ENCODE measurements at places on chromosomes 5 and 9. TPM values are rescaled to one million over a fixed set of nuclear protein-coding genes. Genes with fewer than 3 reads are reported as not detected.

Gene CNTNAP3
- total RNA-seq, result not detected

Gene SHLD3
- total RNA-seq, result 11.9 TPM

Gene NOXA1
- total RNA-seq, result 3.0 TPM

Gene RANBP3L
- total RNA-seq, result not detected

Gene CARTPT
- total RNA-seq, result not detected

Gene TRPM3
- total RNA-seq, result not detected

Gene SPAG8
- total RNA-seq, result 0.97 TPM

Gene SLC36A2
- not detected for total RNA-seq

Gene PCDHGA5
- not detected for total RNA-seq

Gene ENHO
- total RNA-seq, result 1.4 TPM

Gene FAM151B
- 0.32 TPM for total RNA-seq

Gene DRD1
- not detected for total RNA-seq

Gene OR1J4
- 0.40 TPM for total RNA-seq

Gene MELK
- total RNA-seq, result 1.2 TPM

Gene SMIM3
- 24.0 TPM for total RNA-seq

Gene TAF11L10
- total RNA-seq, result not detected

Gene RELL2
- 17.2 TPM for total RNA-seq

Gene GABRG2
- total RNA-seq, result not detected

Gene HTR4
- not detected for total RNA-seq

Gene SLC25A25
- 20.4 TPM for total RNA-seq

Gene CCIN
- 1.4 TPM for total RNA-seq

Gene LRRC14B
- total RNA-seq, result not detected

Gene TOMM5
- 39.6 TPM for total RNA-seq

Gene OR1J2
- 0.37 TPM for total RNA-seq

Gene PAM
- total RNA-seq, result 34.3 TPM

Gene TMEM171
- total RNA-seq, result 0.50 TPM

Gene SMIM33
- 0.32 TPM for total RNA-seq

Gene TOR4A
- 4.0 TPM for total RNA-seq

Gene PCAT7
- not detected for total RNA-seq

Gene HMMR
- total RNA-seq, result 0.45 TPM

Gene IL7R
- 860 TPM for total RNA-seq

Gene TEX10
- total RNA-seq, result 9.9 TPM

Gene SEPTIN8
- total RNA-seq, result 8.0 TPM

Gene GPX8
- not detected for total RNA-seq

Measured in T-helper 17 cell (primary cell).